ENCODE measurements at places on chromosomes 12 and 14.

DNA sequence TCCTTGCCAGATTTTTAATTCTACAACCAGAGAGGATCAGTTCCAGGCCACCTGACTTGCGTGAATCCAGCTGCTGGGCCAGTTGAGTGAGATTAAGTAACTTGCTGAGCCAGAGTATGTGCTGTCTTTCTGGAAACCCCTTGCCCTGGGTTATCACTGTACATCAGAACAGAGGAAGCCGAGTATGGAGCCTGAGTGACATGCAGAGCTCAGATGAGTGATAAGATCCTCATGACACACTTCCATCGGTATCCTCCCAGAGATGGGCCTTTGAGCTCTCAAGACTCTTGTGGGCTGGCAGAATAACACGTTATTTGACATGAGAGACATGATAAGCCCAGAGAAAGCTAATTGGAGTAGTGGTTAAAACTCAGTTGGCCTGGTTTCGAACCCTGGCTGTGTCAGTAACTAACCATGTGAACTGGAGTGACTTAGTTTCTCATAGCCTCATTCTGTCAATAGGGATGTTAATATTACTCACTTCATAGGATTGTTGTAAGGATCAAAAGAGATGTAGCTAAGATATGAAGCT, 388.1 kb downstream of the ZFP36L1 start:
- no peak for DNase-seq

- no peak for DNase-seq
Observed at GRCh38 chr12:128534906-128535305, 267.9 kb downstream of the TMEM132C start.

DNA sequence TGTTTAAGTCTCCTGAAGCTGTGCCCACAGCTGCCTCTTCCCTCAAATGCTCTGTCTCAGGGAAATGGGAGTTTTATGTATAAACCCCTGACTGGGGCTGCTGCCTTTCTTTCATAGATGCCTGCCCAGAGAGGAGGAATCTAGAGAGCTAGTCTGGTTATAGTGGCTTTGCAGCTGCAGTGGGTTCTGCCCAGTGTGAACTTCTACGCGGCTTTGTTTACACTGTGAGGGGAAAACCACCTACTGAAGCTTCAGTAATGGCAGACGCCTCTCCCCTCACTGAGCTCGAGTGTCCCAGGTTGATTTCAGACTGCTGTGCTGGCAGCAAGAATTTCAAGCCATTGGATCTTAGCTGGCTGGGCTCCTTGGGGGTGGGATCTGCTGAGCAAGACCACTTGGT, 36.9 kb downstream of the SCYL2 start:
- DNase-seq = no peak

- no peak for DNase-seq
Observed at GRCh38 chr12:89477633-89478279, 46.8 kb downstream of the GALNT4 start.

GRCh38 chr12:67659292-67659691, 10.7 kb downstream of the DYRK2 start:
- DNase-seq = no peak

DNA sequence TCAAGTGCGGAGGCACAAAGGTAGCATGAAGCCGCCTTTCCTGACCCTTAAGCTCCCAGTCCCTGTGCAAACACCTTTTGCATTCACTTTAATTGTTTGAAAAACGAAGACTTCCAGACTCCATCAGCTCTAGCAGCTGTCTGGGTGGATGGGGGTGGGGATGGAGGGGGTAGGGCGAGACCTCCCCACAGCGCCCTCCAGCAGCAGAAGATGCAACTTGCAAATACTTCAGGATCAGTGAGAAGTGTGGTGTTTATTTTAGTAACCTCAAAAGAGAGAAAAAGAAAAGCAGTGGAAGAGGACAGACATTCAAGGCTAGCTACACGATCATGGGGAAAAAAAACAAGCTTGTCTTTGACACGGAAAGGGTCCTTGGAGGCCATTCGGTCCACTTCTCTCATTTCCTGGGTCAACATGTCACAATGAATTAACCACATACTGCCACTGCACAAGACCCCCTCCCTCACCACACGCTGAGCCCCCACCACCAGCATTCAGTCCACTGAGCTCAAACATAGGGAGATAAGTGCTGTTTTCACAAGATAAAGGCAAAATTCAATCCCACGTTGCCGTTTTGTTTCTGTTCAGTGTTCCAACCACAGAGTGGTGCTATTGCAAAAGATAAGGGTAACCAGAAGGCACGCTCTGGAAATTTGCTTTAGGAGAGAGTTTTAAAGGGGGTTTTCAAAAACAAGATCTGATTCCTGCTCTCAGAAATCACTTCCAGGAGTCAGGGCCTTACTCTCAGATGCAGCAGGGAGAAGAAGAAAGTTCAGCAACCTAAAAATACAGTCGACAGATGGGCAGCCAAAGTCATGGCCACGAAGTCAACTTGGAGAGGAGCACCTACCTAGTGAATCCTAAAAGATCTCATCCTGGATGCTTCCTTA, 3.3 kb upstream of the NTF3 start:
- no peak for DNase-seq

DNA sequence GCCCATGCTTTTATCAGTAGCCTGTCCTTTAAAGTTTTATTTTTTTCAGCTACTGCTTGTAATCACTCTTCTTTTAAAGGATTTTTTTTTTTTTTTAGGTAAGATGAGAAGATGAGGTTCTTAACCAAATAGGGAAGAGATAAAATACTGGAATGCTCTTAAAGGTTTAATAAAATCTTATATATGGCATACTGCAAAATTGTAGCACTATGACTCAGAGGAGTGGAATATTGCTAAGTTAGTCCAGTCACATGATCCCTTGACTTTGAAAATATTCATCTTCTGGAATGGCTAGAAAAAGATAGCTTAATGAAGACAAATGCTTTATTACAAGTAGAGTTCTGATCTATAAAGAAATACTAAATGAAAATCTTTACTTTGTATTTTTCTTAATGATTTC, 116.6 kb downstream of the NAV3 start:
- DNase-seq = no peak

DNA sequence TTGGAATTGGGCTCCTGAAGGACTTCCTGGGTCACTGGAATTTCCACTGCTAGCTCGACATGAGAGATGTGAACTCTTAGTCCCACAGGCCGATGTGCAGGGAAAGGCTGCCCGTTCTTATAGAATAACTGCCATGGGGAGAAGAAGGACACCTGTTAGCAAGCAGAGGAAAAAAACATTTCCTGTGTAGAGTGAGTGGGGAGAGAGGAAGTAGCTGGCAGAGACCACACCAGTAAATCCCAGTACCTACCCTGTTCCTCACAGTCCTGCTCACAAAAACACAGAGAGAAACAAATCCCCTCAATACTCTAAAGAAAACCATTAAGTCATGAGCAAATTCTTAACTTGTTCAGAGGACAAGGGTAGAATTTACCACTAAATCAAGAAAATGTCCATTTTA, 29.5 kb downstream of the AREL1 start:
- no peak for DNase-seq

- DNase-seq = no peak
Observed at GRCh38 chr14:101780887-101781239, 19.4 kb downstream of the PPP2R5C start.

- DNase-seq = no peak
Observed at GRCh38 chr14:91330856-91331255, 86.4 kb upstream of the GPR68 start.

DNA sequence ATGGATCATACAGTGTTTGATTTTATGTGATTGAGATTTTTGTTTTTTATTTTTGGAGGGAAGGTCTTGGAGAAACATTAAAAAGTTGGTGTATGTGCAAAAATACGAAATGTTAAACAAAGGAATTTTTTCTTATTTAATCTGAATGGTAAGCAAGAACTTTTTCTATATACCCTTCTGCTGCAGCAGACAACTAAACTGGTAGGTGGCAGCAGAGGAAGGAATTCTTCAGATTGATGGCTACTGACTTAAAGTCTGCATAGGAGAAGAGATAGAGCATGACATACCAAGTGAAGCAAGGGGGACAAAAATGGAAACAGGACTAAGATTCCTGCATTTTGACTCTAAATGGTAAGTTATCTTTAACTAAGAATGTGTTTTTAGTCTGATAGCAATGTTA, 42.0 kb upstream of the A2ML1 start:
- no peak for DNase-seq

DNA sequence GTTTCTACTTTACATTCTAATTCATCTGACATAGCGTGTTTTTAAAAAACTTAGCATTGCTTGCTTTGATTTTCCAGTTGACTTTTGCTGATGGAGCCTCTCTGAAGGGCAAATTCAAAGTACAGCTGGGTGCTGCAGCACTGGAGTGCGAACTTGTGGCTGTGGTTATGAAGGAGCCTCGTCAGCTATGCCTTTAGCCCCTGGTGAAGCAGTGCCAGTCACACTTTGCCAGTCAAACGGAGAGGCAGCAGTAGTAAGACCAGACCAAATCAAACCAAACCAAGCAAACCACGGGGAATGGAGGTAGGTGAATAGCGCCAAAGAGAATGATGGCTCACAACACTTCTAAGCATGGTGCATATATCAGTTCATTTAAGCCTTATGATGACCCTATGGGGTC, 15.1 kb upstream of the SLC38A2 start:
- no peak for DNase-seq

- DNase-seq = no peak
Observed at GRCh38 chr12:56101045-56101444, 3.3 kb upstream of the PA2G4 start.

- DNase-seq = no peak
Observed at GRCh38 chr12:103969391-103969790, 3.7 kb downstream of the TDG start.

DNA sequence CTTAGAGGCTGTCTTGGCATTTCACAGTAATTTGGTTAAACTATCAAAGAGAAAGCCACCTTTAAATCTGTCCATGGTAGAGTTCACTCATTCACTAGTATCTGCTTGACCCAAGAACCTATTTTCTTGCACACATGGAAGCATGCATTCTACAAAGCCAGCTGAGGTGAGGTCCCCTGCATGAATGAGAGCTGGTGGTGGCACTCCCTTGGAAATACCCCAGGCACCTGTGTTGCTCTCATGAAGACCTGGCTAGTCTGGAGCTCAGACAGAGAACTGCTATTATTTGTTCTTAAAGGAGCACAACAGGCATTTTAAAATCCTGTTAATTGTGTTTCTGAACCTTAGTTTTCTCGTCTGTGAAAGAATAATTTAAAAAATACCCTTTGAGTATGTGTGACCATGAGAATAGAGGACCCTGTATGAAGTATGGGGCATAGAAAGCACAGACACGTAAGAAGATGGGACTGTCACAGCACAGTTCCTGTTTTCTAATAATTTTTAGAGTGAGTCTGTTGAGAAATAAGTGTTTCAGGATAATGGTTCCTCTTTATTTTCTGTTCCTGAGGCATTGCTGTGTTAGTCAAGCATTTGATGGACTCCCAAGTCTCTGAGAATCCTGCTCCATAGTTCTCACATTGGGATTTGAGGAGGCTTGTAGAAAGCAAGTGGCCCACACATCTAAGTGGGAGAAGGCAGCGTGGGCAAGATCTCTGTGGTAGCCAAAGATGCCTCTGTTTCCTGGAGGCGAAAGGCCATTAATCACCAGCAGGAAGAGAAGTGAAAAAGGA, 10.9 kb downstream of the RGS6 start:
- DNase-seq = no peak

GRCh38 chr14:75289840-75290388, 11.3 kb downstream of the FOS start:
- DNase-seq = no peak

- DNase-seq = no peak
Observed at GRCh38 chr12:67826946-67827720, 162.1 kb upstream of the IFNG-AS1 start.

- DNase-seq = no peak
Observed at GRCh38 chr12:95980437-95980836, 15.7 kb downstream of the HAL start.

- DNase-seq = no peak
Observed at GRCh38 chr12:93896952-93897351, 219.8 kb downstream of the CRADD start.

DNA sequence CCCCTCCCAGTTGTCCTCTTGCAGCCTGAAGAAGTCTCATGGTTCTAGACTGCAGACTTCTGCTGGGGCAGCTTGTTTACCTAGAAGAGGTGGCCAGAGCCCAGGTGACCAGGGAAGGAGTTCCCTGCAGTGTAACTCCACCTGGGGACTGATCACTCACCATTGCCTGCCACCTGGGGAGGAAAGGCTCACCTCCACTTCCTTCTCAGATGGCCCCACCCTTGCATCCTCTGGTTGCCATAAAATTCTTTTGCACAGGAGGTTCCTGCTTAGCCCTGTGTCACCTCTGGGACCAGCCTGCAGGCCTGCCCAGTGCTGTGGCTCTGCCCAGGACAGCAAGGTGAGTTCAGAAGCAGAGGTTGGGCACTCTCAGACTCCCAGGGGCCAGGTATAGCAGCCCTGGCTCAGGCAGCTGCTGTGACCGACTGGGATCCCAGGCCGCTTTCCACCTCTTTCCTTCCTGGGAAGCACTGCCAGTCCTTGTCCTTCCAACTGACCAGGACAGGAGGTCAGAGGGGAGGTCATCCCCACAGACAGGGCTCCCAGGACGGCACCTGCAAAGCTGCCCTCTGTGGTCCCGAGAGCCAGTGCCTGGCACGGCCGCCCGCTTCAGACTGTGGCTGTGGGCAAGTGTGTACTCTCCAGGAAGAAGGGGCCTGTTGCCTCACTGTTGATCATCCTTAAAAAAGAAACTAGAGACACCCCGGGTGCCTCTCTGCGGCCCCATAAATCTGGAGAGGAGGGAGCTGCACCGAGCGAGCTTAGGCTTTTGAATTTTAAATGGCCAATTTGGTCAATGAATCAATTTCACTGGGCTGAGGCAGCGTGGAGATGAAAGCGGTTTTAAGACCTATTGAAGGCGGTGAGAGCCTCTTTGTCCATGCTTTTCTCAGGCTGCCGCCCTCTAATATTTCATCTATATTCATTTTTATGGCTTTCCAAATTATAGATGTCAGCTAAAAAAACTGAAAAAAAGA, 79.5 kb upstream of the C14orf180 start:
- no peak for DNase-seq

DNA sequence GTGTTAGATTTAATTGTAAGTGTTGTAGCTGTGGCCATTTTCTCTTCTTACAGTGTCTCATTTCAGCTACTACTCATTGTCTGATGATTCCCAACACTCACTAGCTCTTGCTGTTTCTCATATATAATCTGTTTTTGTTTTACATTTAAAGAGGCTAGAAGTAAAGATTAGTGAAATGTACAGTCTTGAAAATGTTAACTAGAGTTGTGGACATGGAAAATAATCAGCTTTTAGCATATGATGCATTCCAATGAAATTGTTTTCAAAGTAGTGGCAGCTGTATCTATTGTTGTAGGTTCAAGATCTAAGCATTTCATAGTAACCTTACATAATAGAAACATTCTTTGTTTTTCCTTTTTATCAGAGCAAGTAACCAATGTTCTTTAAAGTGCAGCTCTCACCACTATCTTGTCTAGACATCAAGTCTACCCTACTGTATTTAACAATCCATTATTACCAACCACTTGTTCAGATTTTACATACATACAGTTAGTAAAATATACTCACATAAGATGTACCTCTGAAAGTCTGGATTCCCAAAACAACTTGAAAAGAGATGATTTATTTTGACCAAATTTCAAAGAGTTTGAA, 76.9 kb downstream of the PPHLN1 start:
- no peak for DNase-seq

GRCh38 chr14:67482231-67483164, 6.0 kb downstream of the TMEM229B start:
- DNase-seq = no peak

- no peak for DNase-seq
Observed at GRCh38 chr14:47935332-47935731, 259.9 kb upstream of the MDGA2 start.

All from femur (tissue), 1 donor.